ENCODE measurements at places on chromosomes 12 and 14.
A peak's percentile ranks its signal among the peaks of the same experiment; 100 is the strongest.

DNA sequence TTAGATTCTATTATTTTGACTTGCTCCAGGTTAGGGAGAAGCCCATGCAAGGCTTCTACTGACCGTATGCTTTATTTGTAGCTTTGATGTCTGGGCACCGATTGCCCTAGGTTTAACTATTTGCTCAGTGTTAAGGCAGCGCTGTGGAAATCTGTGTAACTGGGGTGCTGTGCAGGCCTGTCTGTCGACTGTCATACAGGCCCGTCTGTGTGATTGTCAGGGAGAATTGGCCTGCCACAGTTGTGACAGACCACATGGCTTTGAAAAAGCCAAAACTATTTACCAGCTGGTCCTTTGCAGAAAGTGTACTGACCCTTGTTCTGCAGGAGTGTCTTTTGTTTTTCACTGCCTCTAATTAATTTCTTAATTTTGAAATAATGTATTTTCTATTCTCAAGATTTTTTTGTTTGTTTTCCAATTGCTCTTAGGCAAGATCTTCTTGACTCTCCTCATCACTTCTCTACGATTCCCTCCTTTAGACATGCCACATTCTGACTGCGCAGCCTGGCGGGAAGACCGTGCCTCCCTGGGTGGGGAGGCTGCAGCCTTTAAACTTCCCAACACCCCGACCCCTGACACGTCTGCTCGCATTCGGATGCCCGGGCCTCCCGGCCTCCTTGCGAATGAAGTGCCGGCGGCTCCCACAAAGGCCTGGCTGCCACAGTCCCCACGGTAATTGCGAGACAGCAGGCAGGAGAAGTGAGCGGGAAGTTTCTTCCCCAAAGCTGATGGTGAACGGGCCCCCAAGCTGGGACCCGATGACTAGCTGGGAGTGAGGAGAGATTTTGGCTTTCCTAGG lies 99.0 kb upstream of the EVL start:
- DNase-seq: no peak

GRCh38 chr12:124566161-124566996 lies 1.0 kb downstream of the NCOR2 start:
- peak; percentile 78 for DNase-seq

GRCh38 chr12:110277530-110278254 lies 3.4 kb upstream of the ATP2A2 start:
- no peak for DNase-seq

GRCh38 chr14:23252006-23252405 lies 14.3 kb downstream of the RNF212B start:
- DNase-seq: no peak

DNA sequence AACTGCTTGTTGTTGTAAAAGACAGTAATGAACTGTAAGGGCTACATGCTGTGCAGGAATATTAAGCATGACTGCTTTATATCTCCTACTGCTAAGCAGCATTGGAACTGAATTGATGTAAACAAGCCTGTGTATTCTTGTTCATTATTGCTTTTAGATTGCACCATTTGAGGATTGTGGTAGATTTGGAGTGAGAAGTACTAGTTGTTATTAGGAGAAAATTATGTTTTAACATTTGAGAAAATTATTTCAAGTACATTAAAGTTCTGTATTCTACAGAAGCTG lies 212.7 kb downstream of the ERC1 start:
- DNase-seq: no peak

GRCh38 chr12:114636723-114637480 lies 47.1 kb downstream of the TBX3 start:
- no peak for DNase-seq

DNA sequence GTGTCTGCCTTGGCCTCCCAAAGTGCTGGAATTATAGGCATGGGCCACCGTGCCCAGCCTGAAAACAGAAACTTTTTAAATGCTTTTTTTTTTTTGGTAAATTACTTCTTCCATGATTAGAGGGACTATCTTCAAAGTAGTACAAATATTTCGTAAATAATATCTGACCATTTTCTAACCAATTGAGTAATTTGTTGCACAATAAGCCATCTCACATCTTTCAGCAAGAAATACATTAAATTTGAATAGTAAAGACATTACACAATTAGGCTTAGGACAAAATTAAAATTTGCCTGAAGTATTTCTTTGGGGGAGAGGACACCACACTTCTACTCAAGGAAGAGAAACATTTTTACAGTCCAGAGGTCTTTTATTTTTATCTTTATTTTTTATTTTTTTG lies 84.7 kb upstream of the STRN3 start:
- no peak for DNase-seq

DNA sequence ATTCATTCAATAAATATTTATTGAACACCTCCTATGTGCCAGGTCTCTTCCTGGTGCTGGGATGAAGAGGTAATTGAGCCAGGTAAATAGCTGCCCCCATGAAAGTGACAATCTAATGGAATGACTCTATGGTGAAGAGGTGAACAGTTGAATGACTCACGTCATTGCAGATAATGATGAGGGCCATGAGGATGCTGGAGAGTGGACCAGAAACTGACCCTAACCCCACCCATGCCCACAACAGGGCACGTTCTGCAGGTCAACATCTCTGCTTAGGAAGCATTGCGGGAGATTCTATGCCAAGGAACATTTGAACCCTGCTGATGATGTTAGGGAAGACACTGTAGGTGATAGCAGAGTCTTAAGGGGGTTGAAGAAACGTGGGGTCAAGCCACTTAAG lies 788.9 kb upstream of the TBX3 start:
- DNase-seq: no peak

- no peak for DNase-seq
Observed at GRCh38 chr12:19387161-19387560, 52.1 kb upstream of the AEBP2 start.

DNA sequence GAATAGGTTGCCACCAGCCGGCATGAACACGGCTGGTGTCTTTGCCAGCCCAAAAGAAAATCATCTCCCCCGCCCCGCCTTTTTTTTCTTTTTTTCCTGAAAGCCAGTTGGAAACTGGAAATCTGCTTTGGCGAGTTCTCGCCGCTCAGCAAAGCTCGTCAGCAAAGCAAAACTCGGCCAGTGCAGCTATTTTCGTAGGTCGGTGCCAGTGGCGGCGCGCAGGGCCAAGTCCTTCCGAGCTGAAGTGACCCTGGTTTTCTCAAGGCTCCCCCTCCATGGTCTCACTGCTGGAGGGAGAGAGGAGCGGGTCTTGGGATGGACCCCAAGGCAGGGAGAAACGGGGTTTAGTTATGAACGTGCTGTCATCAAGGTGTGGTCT lies 248.4 kb upstream of the RTL1 start:
- DNase-seq: no peak

- peak; percentile 20 for DNase-seq
Observed at GRCh38 chr12:108724054-108724889, 7.0 kb downstream of the CORO1C start.

DNA sequence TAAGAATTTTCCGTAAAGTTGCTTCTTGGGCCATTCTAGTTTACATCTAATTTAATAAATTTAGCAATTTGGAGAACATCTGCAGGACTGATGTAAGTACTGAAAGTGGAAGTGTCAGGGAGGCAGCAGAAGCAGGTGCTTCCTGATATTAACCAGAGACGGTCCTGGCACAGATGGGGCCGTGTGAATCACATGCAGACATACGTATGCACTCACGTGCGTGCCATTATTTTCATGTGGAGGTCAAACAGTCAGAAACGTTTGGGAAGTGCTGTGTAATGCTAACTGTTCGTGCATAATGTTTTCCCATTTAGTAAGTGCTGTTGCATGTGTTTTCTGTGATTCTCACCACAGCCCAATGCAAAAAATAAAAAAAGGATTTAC lies 87.8 kb upstream of the DYNC1H1 start:
- no peak for DNase-seq

GRCh38 chr14:45811155-45811554 lies 558.2 kb upstream of the MIS18BP1 start:
- no peak for DNase-seq

DNA sequence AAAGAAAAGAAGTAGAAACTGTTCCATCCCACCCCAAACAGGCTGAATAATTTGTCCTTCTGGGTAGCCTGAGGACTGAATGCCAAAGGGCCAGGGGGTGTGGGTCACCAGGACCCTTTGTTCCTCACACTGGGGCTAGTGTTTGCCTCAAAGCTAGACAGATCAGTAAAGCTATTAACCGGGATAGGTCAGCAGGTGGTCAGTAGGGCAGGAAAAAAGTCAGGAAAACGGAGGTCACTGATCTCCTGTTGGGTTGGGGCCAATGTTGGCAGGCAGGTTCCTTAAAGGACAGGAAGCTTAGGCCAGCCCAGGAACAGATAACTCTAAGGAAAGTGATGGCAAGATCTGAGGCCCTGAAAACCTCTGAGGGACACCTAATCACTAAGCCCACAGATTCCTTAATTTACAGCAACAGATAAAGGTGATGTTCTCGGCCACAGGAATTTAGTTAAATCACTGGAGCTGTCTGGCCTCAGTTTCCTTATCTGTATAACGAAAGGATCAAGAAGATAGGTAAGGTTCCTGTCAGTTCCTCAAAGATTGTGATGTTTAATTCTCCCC lies 22.7 kb upstream of the TMPO start:
- DNase-seq: no peak

- no peak for DNase-seq
Observed at GRCh38 chr12:117380083-117380482, 18.7 kb upstream of the NOS1 start.

DNA sequence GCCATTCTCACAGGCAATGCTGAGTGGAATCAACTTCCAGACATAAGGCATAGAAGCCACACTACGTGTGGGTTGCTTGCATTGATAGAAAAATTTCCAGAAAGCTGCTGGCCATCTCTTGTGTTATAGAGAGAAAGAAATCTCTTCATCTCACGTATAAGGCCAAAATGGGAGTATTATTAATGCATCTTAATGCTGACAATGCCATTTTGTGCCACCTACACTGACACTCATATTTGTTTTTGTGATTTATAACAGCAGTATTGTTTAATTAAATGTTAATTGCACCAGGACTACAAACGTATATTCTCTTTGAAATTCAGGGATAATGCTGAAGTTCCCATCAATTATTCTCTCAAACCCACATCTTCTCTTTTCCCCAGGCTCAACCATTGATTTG lies 56.1 kb upstream of the TMEM132D start:
- DNase-seq: no peak

DNA sequence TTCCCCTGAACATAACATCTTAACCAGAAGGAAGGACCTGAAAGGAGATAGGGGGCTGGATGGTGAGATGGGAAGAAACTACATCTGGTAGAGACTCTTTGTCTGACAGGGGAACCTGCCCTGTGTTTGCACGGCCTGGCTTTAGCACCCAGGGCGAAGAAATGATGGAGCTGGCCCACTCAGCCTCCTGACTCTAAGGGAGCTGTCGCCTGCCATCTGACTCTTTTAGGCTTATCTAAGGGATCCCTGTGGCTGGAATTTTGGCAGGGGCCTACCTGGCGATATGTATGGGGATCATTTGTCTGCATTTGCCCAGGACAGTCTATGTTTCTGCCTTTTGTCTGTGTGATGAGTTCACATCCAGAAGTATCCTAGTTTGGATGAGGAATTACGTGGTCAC lies 15.6 kb upstream of the CACNA2D4 start:
- no peak for DNase-seq

DNA sequence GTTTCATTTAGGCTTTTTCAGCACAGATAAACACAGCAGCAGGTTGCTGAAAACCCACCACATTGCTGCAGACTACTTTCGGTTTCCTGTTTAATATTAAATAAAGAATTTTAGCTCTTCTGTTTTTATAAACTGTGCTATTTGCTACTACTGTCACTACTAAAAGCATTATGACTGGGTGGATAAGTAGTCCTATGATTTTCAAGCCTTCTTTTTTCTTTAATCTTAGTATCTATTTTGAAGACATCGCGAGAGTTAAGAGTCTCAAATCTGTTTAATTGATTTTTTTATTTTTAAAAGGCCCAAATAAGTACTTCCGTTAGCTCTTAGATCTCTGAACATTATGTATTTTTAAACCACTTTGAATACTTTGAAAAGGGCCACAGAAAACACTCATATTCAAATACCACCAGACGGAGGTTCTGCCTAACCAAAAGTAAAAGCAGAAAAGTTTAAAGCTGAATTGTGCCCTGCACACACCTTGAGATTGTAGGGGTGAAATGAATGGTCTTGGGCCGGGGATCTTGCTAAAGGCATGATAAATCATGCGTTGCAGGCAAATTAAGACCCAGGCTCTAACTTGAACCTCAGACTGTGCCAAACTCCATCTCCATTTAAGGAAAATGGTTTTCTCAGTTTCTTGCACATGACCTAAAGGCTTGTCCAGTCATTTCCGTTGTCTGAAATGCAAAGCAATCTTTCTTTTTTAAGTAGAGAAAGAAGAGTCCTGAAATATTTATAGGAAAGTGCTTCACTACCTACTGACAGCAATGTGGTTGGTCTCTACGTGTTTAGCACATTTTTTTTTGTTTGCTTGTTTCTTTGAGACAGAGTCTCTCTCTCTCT lies 13.6 kb upstream of the FOXN3 start:
- no peak for DNase-seq

DNA sequence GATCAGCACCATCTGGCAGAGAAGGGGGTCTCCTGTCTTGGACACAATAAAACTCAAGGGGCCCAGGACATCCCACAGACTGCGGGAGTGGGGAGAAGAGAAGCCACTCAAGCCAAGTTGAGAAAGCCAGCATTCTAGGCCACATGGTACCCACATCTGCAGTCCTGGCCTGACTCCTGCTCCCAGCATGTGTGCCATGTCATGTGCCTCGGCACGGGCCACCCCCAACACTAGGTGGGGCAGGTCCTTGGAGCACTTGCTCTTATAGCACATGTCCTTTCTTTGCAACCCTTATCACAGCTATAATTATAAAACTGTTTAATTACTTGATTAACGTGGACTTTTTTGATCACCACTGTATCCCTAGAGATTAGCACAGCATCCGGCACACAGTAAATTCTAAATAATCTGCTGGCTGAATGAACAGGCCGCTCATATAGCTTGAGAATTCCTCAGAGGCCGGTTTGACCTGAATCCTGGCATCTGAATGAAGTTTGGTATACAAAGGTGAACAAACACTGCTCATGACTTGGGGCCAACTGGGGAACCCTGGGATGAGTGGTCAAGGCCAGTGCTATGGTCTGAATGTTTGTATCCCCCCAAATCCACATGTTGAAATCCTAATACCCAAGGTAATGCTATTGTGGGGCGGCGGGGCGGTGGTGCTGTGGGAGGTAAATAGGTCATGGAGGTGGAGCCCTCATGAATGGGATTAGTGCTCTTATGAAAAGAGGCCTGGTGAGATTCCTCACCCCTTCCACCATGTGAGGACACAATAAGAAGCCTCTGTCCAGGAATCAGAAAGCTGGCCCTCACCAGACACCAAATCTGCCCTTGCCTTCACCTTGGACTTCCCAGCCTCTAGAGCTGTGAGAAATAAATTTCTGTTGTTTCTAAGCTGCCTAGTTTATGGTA lies 6.6 kb downstream of the NCKAP5L start:
- DNase-seq: no peak

- peak; percentile 38 for DNase-seq
Observed at GRCh38 chr12:113005762-113006161, 27.4 kb downstream of the OAS2 start.

- DNase-seq: no peak
Observed at GRCh38 chr12:124553862-124554428, 13.5 kb downstream of the NCOR2 start.

- DNase-seq: no peak
Observed at GRCh38 chr12:14272956-14273912, 92.2 kb upstream of the ATF7IP start.

GRCh38 chr12:52162981-52163380 lies 28.8 kb downstream of the KRT80 start:
- DNase-seq: no peak

GRCh38 chr12:61009192-61009591 lies 1251.0 kb upstream of the USP15 start:
- DNase-seq: no peak

GRCh38 chr12:19217446-19217845 lies 87.9 kb downstream of the PLEKHA5 start:
- no peak for DNase-seq

Data from NCI-H460 (cell line).